ENCODE measurements at places on chromosomes 3 and 15. TPM values are rescaled to one million over a fixed set of nuclear protein-coding genes. Genes with fewer than 3 reads are reported as not detected.

GRCh38 chr3:24596626-24597025, 102.0 kb upstream of the THRB start:
- no peak for DNase-seq
- H3K4me1 ChIP-seq = no peaks in the 10 kb centered on the region
- H3K4me3 ChIP-seq = no peak overlapping the region
- no peak overlapping the region for H3K27ac ChIP-seq
- no peaks in the 10 kb centered on the region for H3K27me3 ChIP-seq

- no peak overlapping the region for H3K4me3 ChIP-seq
- peaks cover 33% of the 10 kb centered on the region for H3K4me1 ChIP-seq
- H3K36me3 ChIP-seq = peaks cover 9% of the 10 kb centered on the region
- H3K27ac ChIP-seq = no peak overlapping the region
These were observed 3.0 kb upstream of the CSRNP1 start for GRCh38 chr3:39156421-39156820.

GRCh38 chr3:23161308-23161707, 41.8 kb upstream of the UBE2E2 start:
- H3K4me1 ChIP-seq = peaks cover 6% of the 10 kb centered on the region
- H3K27me3 ChIP-seq = peaks cover 5% of the 10 kb centered on the region
- no peak overlapping the region for H3K27ac ChIP-seq
- H3K4me3 ChIP-seq = no peak overlapping the region
- no peaks in the 10 kb centered on the region for H3K36me3 ChIP-seq

DNA sequence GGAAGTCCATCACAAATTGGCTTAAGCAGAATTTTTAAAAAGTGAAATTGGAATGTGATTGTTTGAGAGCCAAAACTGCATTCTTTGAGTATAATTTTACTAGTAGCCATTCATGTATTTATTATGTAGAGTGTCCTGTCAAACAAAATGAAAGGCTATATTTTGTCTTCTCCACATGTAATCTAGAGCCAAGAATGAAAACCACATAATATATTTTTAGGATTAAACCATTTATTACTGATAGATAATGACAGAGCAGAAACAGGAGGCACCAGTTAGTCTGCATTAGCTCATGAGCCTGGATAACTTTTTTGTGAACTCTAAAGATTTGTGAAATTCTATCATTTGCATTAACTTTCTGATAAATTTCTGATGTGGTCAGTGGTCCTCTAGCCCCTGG, 130.2 kb downstream of the FILIP1L start:
- DNase-seq = no peak
- no peaks in the 10 kb centered on the region for H3K36me3 ChIP-seq
- H3K27ac ChIP-seq = no peak overlapping the region
- H3K4me3 ChIP-seq = no peak overlapping the region
- H3K27me3 ChIP-seq = no peaks in the 10 kb centered on the region

DNA sequence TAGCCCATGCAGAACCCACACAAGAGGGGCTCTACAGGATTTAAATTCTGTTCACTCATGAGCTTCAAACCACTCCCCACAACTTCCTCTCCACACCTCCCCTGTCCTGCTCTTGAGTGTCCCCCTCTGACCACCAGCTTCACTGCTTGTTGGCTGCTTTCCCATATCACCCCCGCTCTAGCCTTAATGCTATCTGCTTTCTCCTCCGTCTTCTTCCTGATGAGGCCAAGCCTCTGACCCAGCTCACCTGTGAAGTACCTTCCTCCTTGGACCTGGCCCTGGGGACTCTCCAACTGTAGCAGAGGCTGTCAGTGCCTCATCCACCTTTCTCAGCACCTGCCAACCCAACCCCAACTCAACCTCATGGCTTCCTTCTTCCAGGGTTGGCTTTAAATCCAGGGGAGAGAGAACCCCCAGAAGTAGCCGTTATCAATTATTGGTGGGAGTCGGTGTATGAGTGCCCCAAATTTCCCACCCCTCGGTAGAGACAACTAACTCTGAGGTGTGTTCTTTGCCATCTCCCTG, 174.8 kb downstream of the MINAR1 start:
- DNase-seq = no peak
- H3K4me1 ChIP-seq = no peaks in the 10 kb centered on the region
- H3K36me3 ChIP-seq = no peaks in the 10 kb centered on the region
- H3K4me3 ChIP-seq = no peak overlapping the region

DNA sequence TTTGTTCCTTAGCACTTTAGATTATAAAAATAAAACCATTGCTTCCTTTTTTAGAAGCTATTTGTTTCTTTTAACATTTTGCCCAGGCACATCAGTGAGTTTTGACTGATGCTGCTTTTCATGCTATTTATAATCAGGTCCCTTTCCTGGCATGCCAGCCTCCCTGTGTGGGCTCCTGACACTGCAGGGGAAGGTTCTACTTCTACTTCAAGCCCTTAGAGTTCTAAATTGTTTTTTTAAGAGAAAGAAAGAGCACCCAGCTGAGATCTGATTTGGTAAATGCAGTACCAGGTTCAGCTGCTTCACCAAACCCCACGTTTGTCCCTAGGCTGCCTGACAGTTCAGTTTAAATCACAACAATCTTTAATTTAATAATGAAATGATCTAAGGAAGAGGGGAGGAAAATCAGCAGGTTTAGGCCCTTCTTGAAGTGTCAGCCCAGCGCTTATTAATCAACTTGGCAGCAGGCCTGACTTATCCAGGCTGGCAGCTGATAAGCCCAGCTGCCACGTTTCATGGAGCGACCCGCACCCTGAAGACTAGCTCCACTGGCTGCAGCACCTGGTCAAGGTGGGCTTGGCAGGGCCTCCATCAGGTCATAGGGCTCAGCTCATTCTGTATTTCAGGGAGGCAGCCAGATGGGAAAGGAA, 29.0 kb downstream of the HGD start:
- H3K27ac ChIP-seq = no peak overlapping the region
- no peak for DNase-seq
- H3K4me3 ChIP-seq = no peak overlapping the region
- no peaks in the 10 kb centered on the region for H3K36me3 ChIP-seq
- H3K27me3 ChIP-seq = no peaks in the 10 kb centered on the region

- no peak for DNase-seq
- H3K27ac ChIP-seq = no peak overlapping the region
These were observed 24.5 kb downstream of the SLC6A20 start for GRCh38 chr3:45771831-45772230.

GRCh38 chr3:61415201-61415600, 146.2 kb upstream of the PTPRG start:
- no peak for DNase-seq
- H3K4me1 ChIP-seq = peaks cover 2% of the 10 kb centered on the region
- H3K27ac ChIP-seq = no peak overlapping the region

GRCh38 chr15:62173215-62173614, 8.1 kb upstream of the C2CD4B start:
- H3K27me3 ChIP-seq = peaks cover 46% of the 10 kb centered on the region
- H3K27ac ChIP-seq = no peak overlapping the region
- DNase-seq = no peak
- H3K36me3 ChIP-seq = no peaks in the 10 kb centered on the region

DNA sequence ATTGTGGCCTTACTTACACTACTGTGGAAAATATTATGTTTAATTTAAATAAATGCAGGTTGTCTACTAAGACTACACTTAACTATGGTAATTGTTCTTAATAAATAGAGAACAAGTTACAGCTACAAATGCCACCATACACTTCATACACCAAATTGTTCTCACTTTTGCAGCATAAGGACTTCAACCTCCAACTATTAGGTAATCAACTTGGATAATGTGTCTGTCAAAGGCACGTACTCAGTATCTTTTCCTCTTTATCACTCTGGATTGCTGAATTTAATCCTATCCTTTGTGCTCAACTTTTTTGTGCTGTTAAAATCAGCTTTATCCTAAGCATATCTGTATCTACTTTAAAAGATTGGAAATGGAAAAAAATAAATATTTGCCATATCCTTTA, 41.6 kb upstream of the TMEM87A start:
- DNase-seq = no peak
- no peaks in the 10 kb centered on the region for H3K27me3 ChIP-seq
- no peak overlapping the region for H3K4me3 ChIP-seq
- H3K36me3 ChIP-seq = peaks cover 2% of the 10 kb centered on the region

DNA sequence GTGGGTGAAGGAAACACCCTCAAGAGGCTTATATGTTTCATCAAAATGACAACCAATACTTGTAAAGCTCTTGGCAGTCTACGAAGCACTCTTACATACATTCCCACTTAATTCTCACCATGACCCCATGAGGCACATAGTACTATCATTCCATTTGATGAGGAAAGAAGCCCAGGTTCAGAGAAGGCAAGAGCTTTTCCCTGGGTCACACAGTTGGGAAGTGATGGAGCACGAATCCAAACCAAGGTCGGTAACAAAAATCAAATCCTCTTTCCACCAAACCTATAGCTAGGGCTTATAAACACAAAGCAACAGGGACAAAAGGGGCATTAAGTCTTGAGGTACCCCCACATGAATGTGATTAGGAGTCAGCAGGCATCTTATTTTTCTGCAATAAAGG, 187.1 kb downstream of the UACA start:
- DNase-seq = no peak
- no peak overlapping the region for H3K27ac ChIP-seq

- no peak overlapping the region for H3K27ac ChIP-seq
- H3K4me1 ChIP-seq = no peaks in the 10 kb centered on the region
- no peak for DNase-seq
- no peaks in the 10 kb centered on the region for H3K36me3 ChIP-seq
- no peak overlapping the region for H3K4me3 ChIP-seq
- no peaks in the 10 kb centered on the region for H3K27me3 ChIP-seq
These were observed 80.7 kb upstream of the DLG1 start for GRCh38 chr3:197378985-197379718.

- peak; percentile 73 for DNase-seq
- H3K4me1 ChIP-seq = peaks cover 52% of the 10 kb centered on the region
- peak overlapping the region; percentile 52 for H3K27ac ChIP-seq
- peaks cover 5% of the 10 kb centered on the region for H3K27me3 ChIP-seq
These were observed 709.6 kb upstream of the CFAP20DC start for GRCh38 chr3:59759298-59760031.

GRCh38 chr15:82680200-82681102, 29.2 kb downstream of the AP3B2 start:
- peaks cover 9% of the 10 kb centered on the region for H3K4me1 ChIP-seq
- peaks cover 20% of the 10 kb centered on the region for H3K27me3 ChIP-seq
- peak overlapping the region; percentile 62 for H3K27ac ChIP-seq

GRCh38 chr15:70234256-70234905, 136.7 kb upstream of the TLE3 start:
- H3K36me3 ChIP-seq = peaks cover 26% of the 10 kb centered on the region
- H3K27ac ChIP-seq = no peak overlapping the region
- H3K4me1 ChIP-seq = peaks cover 31% of the 10 kb centered on the region
- peaks cover 39% of the 10 kb centered on the region for H3K27me3 ChIP-seq

- no peaks in the 10 kb centered on the region for H3K36me3 ChIP-seq
- H3K4me1 ChIP-seq = peaks cover 9% of the 10 kb centered on the region
- no peak overlapping the region for H3K27ac ChIP-seq
These were observed 22.4 kb downstream of the PPM1L start for GRCh38 chr3:160778480-160778879.

GRCh38 chr15:67019069-67019468, 46.3 kb upstream of the SMAD3 start:
- peaks cover 7% of the 10 kb centered on the region for H3K27me3 ChIP-seq
- no peaks in the 10 kb centered on the region for H3K36me3 ChIP-seq
- no peak overlapping the region for H3K27ac ChIP-seq
- DNase-seq = no peak

GRCh38 chr15:78049691-78050440, 27.6 kb downstream of the TBC1D2B start:
- no peaks in the 10 kb centered on the region for H3K27me3 ChIP-seq
- peaks cover 11% of the 10 kb centered on the region for H3K36me3 ChIP-seq
- DNase-seq = peak; percentile 78
- peak overlapping the region; percentile 81 for H3K4me3 ChIP-seq
- peaks cover 97% of the 10 kb centered on the region for H3K4me1 ChIP-seq

- H3K4me3 ChIP-seq = peak overlapping the region; percentile 89
- H3K27me3 ChIP-seq = peaks cover 24% of the 10 kb centered on the region
- peaks cover 20% of the 10 kb centered on the region for H3K4me1 ChIP-seq
These were observed 16.5 kb upstream of the LAMP3 start for GRCh38 chr3:183178833-183179549.

DNA sequence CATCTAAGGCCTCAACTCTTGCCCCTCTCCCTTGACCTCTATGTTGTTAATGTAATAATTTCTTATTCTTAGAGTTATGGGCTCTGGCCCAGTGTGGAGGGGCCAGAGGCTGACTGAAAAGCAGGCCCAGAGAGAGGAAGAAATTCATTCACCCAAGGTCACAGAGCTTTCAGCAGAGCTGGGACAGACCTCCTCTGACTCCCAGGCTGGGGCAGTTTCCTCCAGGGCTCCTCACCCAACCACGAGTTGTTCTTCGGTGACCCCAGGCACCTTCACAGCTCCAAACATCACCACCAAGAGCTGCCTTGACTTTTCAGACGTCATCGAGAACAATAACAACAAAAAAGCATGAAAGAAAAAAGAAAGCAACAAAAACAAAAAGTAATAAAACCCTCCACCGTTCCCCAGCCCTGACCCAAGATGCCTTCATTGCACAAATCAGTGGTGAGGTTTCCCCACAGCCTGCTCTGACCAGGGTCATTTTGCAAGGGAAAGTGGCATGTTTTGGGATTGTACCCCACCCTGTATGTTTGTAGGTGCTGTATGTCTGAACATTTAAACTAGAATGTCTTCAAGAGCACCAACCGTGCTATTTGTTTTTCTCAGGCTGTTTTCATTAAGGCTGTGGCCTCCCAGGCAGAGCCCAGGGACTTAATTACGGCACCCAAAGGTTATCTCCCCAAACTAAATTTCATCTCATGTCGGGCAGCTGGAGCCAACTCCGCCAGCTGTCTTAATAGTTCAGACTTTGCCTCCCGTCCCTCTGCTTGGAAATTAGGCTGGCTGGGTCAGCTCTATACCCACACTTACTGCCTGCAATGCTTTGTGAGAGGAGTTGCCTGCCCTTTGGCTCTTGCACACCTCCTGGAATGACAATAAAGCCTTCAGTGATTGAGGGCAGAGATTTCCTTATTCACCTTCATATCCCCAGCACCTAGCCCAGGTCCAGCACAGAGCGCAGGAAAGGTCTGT, 173.8 kb downstream of the RPLP1 start:
- H3K27ac ChIP-seq = no peak overlapping the region
- peaks cover 32% of the 10 kb centered on the region for H3K27me3 ChIP-seq
- no peak for DNase-seq
- peaks cover 29% of the 10 kb centered on the region for H3K4me1 ChIP-seq

- H3K27me3 ChIP-seq = no peaks in the 10 kb centered on the region
- peak; percentile 7 for DNase-seq
- H3K4me3 ChIP-seq = no peak overlapping the region
- no peaks in the 10 kb centered on the region for H3K36me3 ChIP-seq
These were observed 28.4 kb upstream of the PIK3CB start for GRCh38 chr3:138862924-138863775.

GRCh38 chr3:50258029-50258680, 10.8 kb upstream of the SEMA3B start:
- no peaks in the 10 kb centered on the region for H3K27me3 ChIP-seq
- no peak overlapping the region for H3K27ac ChIP-seq
- H3K4me3 ChIP-seq = no peak overlapping the region
- H3K4me1 ChIP-seq = peaks cover 22% of the 10 kb centered on the region

- H3K36me3 ChIP-seq = peaks cover 19% of the 10 kb centered on the region
- H3K27ac ChIP-seq = no peak overlapping the region
- no peaks in the 10 kb centered on the region for H3K27me3 ChIP-seq
- DNase-seq = peak; percentile 49
- H3K4me1 ChIP-seq = peaks cover 17% of the 10 kb centered on the region
- no peak overlapping the region for H3K4me3 ChIP-seq
These were observed 38.9 kb downstream of the ABHD2 start for GRCh38 chr15:89127054-89127702.

Gene MORC1
- total RNA-seq = not detected

Gene DUOXA1
- total RNA-seq = 0.65 TPM

Gene GOLGA6D
- total RNA-seq = 0.55 TPM

Gene ACOX2
- total RNA-seq = not detected

Gene GABRR3
- not detected for total RNA-seq

Gene PML
- 70.9 TPM for total RNA-seq

Gene CFAP20DC
- 2.0 TPM for total RNA-seq

Gene PFN2
- total RNA-seq = 5.9 TPM

Gene VIPR1
- 5.6 TPM for total RNA-seq

Gene MCTP2
- 119 TPM for total RNA-seq

Gene DAPK2
- total RNA-seq = 2.3 TPM

Gene ZSCAN2
- total RNA-seq = 12.6 TPM

Gene REC114
- not detected for total RNA-seq

All from activated T-cell treated with anti-CD3 and anti-CD28 coated beads, Interleukin-2, amount 50 U/mL, for 72 hours (primary cell).